ENCODE measurements at places on chromosomes 11 and 22.

GRCh38 chr11:66047541-66048365 is 1.2 kb downstream of the GAL3ST3 start:
- no peak overlapping the region for H3K27ac ChIP-seq
- H3K27me3 ChIP-seq, result peaks cover 19% of the 10 kb centered on the region
- no peaks in the 10 kb centered on the region for H3K36me3 ChIP-seq
- no peak for DNase-seq

GRCh38 chr22:44365832-44366231 is 53.1 kb upstream of the SHISAL1 start:
- no peaks in the 10 kb centered on the region for H3K4me1 ChIP-seq
- H3K27me3 ChIP-seq, result no peaks in the 10 kb centered on the region
- no peak for DNase-seq
- no peaks in the 10 kb centered on the region for H3K36me3 ChIP-seq
- H3K4me3 ChIP-seq, result no peak overlapping the region
- no peak overlapping the region for H3K27ac ChIP-seq

DNA sequence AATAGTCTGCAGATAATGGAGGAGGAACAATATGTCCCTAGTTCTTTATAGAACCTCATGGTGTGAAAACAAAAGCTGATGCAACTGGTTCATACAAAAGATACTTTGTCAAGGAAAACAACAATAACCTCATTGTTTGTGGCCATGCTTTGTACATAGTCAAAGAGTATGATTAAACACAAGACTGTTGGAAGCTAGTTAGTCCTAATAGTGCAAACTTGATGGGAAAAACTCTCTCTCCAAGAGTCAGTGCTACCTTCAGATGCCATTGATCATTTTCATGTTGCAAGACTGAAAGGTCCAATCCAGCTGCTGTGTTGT is 20.1 kb upstream of the PLAAT2 start:
- DNase-seq, result no peak
- no peaks in the 10 kb centered on the region for H3K4me1 ChIP-seq
- no peak overlapping the region for H3K27ac ChIP-seq
- H3K27me3 ChIP-seq, result no peaks in the 10 kb centered on the region
- no peaks in the 10 kb centered on the region for H3K36me3 ChIP-seq

DNA sequence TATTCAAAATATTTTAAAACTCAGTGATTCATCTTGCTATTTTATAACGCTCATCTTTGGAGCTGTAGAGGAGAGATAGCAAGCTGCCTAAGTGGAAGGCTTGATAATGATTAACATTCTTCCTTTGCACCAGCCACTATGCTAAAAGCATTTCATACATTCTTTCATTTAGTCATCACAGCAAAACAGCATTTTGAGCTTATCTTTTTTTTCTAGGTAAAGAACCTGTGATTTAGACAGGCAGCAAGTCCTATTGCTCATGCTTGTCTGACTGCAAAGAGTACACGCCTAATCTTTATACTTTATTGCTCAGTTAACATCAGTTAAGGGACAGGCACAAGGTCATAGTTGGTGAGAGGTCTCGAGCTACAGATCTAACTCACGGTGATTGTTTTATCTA is 713.1 kb upstream of the ARHGAP42 start:
- H3K36me3 ChIP-seq, result no peaks in the 10 kb centered on the region
- no peak overlapping the region for H3K4me3 ChIP-seq
- no peak for DNase-seq
- H3K27ac ChIP-seq, result no peak overlapping the region

DNA sequence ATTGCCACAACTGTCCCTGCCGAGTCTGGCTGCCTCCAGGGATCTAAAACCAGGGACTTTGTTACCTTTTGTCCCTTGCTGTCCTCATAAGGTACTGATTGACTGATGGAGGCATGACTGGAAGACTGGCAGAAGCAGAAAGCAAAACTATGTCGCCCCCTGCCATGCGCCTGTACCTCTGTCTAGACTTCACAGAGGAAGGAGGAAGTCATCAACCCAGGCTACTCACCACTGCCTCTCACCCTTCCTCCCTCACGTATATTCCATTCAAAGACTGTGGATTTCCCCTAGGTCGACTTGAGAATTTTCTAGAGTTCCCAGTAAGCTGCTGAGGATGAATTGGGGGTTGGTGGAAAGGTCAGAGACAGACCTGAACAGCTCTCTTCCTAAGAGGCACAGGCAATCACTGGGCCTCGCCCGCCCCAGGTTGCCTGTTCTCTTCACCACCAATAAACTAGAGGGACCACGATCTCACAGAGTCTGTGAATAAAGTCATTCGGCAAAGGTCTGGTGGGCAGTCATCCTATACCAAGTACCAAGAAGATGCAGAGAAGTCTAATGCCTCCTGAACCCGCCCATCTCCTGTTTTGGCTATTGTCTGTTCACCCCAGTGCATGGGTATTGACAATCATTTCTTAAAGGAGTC is 27.5 kb upstream of the CHST1 start:
- no peak overlapping the region for H3K27ac ChIP-seq
- no peaks in the 10 kb centered on the region for H3K4me1 ChIP-seq
- H3K27me3 ChIP-seq, result no peaks in the 10 kb centered on the region
- no peak overlapping the region for H3K4me3 ChIP-seq
- no peak for DNase-seq

DNA sequence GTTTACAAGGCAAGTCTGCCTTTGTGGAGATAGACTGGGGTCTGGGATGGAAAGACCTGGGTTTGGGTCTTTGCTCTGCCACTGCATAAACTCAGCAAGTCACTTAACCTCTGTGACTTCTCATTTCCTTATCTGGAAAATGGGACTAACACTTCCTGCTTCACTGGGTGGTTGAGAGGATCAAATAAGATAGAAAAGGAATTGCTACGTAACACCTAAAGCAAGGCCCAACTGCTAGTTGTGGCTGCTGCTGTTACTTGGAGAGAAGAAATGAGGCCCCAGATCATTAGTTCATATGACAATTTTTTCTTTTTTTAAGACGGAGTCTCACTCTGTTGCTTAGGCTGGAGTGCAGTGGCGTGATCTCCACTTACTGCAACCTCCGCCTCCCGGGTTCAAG is 5.9 kb downstream of the PTPRJ start:
- H3K4me1 ChIP-seq, result peaks cover 96% of the 10 kb centered on the region
- no peaks in the 10 kb centered on the region for H3K27me3 ChIP-seq
- peak overlapping the region; percentile 86 for H3K27ac ChIP-seq
- H3K36me3 ChIP-seq, result no peaks in the 10 kb centered on the region

GRCh38 chr11:130166457-130166784 is 6.8 kb downstream of the ST14 start:
- H3K27ac ChIP-seq, result no peak overlapping the region
- peak; percentile 65 for DNase-seq
- no peaks in the 10 kb centered on the region for H3K27me3 ChIP-seq
- no peaks in the 10 kb centered on the region for H3K36me3 ChIP-seq
- H3K4me1 ChIP-seq, result peaks cover 60% of the 10 kb centered on the region

DNA sequence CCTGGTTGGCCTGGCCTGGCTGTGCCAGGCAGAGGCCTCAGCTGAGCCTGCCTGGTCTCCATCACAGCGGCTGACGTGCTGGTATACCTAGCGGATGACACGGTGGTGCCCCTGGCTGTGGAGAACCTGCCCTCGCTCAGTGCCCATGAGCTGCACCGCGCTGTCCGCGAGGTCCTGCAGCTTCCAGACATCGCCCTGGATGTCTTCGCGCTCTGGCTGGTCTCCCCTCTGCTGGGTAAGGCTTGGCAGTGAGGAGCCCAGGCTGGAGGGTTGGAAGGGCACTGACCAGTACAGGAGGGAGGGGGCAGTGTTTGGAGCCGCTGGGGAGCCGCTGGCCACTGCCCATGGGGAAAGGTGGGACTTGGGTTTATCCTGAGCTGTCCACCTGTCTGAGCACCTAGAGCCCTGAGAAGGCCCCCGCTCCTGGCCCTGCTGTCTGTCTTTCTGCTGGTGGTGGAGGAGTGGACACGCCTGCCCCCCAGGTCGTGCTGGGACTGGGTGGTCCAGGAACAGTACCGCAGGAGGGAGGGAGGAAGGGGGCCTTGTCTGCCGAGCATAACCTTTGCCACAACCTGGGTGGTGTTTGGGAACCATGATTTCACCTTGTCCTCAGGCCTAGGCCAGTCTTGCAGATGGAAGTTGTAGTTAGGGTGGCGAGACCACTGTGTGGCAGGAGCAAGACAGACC is 3.0 kb downstream of the FRMD8 start:
- DNase-seq, result no peak
- peak overlapping the region; percentile 27 for H3K27ac ChIP-seq
- peaks cover 41% of the 10 kb centered on the region for H3K36me3 ChIP-seq
- H3K4me1 ChIP-seq, result peaks cover 32% of the 10 kb centered on the region

- H3K36me3 ChIP-seq, result peaks cover 34% of the 10 kb centered on the region
- DNase-seq, result no peak
- peak overlapping the region; percentile 37 for H3K27ac ChIP-seq
- peaks cover 10% of the 10 kb centered on the region for H3K4me1 ChIP-seq
These were observed 60.4 kb downstream of the BMAL1 start for GRCh38 chr11:13338019-13338426.

GRCh38 chr11:61855939-61856680 is 28.0 kb downstream of the FADS2 start:
- no peak overlapping the region for H3K4me3 ChIP-seq
- no peak overlapping the region for H3K27ac ChIP-seq
- peaks cover 20% of the 10 kb centered on the region for H3K36me3 ChIP-seq

DNA sequence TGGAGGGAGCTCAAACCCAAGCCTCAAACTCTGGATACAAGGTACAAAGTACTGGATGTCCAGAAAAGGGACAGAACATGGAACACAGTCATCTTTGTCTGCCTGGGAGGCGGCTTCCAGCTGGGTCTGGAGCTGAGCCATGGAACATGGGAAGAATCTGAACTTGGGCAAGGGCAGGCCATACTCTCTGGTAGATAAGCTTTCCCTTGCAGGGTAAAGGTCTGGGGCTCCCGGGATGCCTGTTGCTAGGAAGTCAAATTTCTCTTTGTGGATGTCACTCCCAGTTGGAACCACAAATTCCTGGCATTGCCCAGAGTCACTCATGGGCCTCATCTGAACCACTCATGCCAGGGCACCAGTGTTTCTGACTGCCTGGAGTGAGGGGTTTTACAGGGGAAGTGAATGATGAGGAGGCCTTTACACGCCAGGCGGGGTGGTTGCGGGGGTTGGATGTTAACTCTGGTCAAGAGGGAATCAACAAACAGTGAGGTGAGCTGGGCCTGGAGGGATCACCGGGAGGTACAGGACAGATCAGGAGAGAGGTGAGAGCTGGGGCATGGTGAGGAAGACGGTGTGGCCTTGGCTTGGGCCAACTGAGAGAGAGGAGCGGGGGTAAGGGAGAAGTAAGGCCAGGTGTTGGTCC is 5.7 kb downstream of the FTH1 start:
- peaks cover 54% of the 10 kb centered on the region for H3K4me1 ChIP-seq
- DNase-seq, result peak; percentile 59
- H3K27me3 ChIP-seq, result no peaks in the 10 kb centered on the region
- H3K4me3 ChIP-seq, result no peak overlapping the region
- peaks cover 71% of the 10 kb centered on the region for H3K36me3 ChIP-seq

DNA sequence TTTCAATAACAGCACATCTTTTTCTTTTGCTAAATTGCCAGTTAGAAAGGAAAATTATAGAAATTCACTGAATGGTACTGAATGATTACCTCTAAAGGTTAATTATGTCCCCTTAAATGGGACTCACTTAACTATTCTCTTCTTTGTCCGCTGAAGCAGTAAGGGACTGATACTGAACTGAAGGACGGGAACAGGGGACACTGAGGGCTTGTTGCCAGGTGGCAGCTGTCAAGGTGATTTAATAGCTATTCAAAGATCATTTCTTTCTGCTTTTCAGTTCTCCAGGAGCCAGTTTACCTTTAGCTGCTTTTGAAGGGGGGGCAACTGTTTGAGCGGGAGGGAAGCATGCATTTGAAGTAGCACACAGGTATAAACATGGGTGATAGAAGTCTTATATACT is 325.4 kb upstream of the CCDC90B start:
- no peak overlapping the region for H3K4me3 ChIP-seq
- H3K27ac ChIP-seq, result no peak overlapping the region
- H3K4me1 ChIP-seq, result no peaks in the 10 kb centered on the region
- DNase-seq, result no peak

- peak overlapping the region; percentile 3 for H3K27ac ChIP-seq
- H3K36me3 ChIP-seq, result peaks cover 67% of the 10 kb centered on the region
- H3K4me1 ChIP-seq, result peaks cover 22% of the 10 kb centered on the region
These were observed 14.3 kb downstream of the TRIM22 start for GRCh38 chr11:5703741-5704536.

DNA sequence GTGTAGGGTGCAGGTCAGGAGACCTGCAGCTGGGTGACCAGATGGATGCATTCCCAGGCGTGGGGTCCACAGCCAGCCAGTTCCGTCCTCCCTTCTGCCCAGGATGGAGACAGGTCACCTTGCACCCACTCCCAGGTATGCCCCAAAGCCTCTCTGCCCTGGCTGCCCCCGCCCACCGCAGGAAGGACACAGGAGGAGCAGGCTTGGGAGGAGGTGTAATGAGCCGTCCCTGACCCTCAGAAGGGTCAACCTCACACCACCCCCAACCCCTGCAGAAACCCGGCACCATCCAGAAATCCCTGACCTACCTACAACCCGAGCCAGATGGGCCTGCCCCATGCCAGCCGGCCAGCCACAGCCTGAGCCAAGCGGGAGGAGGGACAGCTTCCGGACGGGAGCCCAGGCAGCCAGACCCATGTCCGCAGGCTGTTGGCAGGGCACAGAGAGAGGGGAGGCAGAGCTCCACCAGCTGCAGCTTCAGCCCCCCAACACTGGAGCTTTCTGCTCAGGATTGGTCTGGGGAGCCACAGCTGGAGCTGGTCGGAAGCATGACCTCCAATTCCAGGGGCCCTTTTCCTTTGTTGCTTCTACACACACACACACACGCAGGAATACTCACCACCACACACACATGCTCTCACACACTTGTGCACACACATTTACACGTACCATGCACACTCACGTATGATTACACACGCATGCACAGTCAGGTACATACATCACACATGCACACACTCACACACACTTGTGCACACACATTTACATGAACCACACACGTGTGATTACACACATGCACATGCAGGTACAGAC is 5.3 kb downstream of the IFITM10 start:
- H3K36me3 ChIP-seq, result no peaks in the 10 kb centered on the region
- no peak for DNase-seq
- H3K27ac ChIP-seq, result no peak overlapping the region
- H3K4me1 ChIP-seq, result peaks cover 21% of the 10 kb centered on the region
- no peak overlapping the region for H3K4me3 ChIP-seq
- peaks cover 58% of the 10 kb centered on the region for H3K27me3 ChIP-seq

DNA sequence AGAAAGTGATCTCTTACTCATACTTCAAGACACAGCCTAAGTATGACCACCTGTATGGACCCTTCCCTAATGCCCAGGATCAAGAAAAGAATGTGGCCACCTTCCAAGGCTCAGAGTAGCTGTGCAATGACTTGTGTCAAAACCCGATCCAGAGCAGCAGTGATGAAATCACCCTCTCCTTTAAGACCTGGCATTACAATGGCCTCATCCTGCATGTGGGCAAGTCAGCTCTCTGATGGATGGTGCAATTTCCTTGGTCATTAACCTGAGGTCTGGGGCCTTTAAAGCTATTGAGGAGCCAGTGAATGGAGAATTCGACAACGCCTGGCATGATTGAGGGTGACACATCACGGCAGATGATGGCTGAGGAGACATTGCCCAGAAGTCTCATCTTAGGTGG is 9.1 kb upstream of the TUBA8 start:
- DNase-seq, result no peak
- H3K4me1 ChIP-seq, result no peaks in the 10 kb centered on the region
- H3K27me3 ChIP-seq, result no peaks in the 10 kb centered on the region
- H3K4me3 ChIP-seq, result no peak overlapping the region
